Astrocyte (in vitro differentiated cells and primary cell): ENCODE measurements at places on chromosomes 7 and 10.

DNA sequence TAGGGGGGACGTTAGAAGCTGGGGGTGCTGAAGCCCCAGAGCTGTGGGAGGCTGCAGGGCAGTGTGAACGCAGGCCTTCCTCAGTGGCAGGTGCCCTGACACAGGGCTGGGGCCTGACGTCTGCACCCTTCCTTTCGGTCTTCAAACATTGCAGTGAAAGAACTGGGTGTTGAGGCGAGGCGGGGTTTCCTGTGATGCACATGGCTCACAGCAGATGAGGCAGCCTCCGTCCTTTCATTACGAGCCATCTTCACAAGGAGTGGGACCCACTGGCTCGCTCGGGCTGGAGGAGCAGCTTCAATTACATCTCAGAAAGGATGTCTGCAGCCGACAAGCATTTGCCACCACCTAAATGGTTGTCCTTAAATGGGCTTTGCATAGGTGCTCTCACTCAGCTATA, 180.3 kb upstream of the SHH start:
- DNase-seq = no peak

DNA sequence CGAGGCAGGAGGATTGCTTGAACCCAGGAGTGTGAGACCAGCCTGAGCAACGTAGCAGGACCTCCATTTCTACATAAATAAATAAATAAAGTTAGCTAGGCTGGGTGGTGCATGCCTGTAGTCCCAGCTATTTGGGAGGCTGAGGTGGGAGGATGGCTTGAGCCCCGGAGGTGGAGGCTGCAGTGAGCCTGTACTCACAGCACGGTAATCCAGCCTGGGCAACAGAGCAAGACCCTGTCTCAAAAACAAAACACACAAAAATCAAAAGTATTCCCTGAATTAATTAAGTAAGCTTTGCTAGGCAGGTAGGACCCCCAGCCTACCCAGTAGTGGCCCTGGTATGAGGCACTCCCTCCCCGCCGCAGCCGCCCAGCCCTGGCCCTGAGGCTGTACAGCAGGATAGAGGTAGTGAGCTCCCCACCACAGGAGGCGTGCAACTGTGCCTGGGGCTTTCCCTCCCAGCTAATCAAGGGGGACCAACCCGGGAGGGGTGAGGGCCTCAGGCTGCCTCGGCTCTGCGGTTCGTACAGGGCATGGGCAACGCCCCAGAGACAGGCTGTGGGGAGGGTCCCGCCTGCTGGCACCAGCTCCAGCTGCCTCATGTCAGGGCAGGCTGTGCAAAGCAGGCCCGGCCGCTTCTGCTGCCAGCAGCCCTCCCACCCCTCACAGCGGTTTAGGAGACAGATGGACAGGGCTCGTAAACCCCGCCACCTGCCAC, 1.0 kb upstream of the CYP2W1 start:
- DNase-seq = no peak

- no peak for DNase-seq
These were observed 10.6 kb upstream of the TRPV6 start for GRCh38 chr7:142896151-142896550.

GRCh38 chr10:109895848-109896247, 27.5 kb downstream of the XPNPEP1 start:
- DNase-seq = no peak

DNA sequence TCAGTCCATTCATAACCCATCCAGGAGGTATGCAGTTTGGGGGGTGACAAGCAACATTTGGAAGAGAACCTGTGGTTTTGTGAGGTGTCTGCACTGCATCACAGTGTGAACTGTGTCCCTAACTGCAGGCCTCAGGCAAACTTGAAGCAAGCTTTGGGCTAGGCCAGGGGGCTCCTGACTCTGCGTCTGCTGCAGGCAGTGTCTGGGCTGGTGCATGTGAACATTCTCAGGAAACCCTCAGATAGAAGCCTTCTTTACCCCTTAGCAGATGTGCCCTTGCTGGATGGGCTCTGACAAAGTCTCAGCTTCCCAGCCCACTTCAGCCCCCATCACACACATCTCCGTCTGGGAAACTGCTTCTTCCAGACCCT, 61.0 kb downstream of the VIPR2 start:
- DNase-seq = no peak

- DNase-seq = peak; percentile 8
These were observed 1.1 kb upstream of the UMAD1 start for GRCh38 chr7:7639421-7639820.

DNA sequence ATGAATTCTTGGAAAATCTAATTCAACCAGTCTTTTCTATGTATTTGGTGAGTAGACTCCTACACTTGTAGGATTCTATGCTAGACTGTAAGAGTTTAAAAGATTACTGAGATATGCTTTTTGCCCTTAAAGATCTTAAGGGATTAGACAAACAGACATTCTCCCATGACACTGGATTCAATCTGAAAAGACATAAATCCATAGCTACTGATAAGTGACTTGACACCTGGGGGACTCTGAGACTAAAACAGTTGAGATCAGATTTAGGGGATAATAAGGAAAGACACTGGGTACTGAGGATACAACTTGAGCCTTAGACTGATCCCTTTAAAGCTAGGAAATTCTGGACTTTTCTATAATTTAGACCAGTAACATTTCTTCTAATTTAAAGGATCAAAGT, 1233.4 kb downstream of the XPNPEP1 start:
- DNase-seq = no peak

DNA sequence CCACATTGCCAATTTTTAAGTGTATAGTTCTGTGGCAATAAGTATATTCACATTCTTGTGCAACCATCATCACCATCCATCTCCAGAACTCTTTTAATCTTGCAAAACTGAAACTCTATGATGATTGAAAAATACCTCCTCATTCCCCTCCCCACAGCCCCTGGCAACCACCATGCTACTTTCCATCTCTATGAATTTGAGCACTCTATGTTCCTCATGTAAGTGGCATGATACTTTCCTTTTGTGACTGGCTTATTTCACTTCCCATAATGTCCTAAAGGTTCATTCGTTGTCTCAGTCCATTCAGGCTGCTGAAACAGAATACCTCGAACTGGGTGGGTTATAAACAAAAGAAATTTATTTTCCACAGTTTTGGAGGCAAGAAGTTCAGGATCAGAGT, 23.4 kb upstream of the EGR2 start:
- no peak for DNase-seq

- no peak for DNase-seq
These were observed 58.5 kb downstream of the MACC1 start for GRCh38 chr7:20158684-20159083.

- DNase-seq = no peak
These were observed 147.8 kb downstream of the MAD1L1 start for GRCh38 chr7:2084781-2085505.

DNA sequence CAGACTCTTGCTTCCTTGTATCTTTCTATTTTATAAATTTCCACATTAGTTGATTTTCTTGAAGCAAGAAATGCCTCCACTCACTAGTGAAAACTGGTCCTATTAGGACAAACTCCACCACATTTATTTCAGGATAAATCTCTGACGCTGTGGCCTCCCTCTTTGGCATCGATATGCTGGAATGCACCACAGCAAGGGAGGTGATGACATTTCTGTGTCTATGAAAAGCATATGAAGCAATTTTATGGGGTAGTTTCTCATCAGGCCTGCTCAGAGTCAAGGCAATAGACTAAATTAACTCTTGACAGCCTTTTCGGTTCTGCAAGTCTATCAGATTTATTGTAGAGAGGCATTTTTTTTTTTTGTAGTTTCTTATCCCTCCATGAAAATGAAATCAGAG, 304.4 kb downstream of the ZEB1 start:
- no peak for DNase-seq

- DNase-seq = no peak
These were observed 60.8 kb downstream of the DLG5 start for GRCh38 chr10:77865580-77866324.

- DNase-seq = peak; percentile 52
These were observed 301.5 kb downstream of the FZD1 start for GRCh38 chr7:91565499-91566401.

- no peak for DNase-seq
These were observed 135.9 kb downstream of the ARHGAP12 start for GRCh38 chr10:31792745-31793144.

GRCh38 chr7:26667514-26668133, 196.8 kb downstream of the SKAP2 start:
- peak; percentile 75 for DNase-seq

GRCh38 chr10:80204677-80205476, 460 bp downstream of the ANXA11 start:
- peak; percentile 25 for DNase-seq

- no peak for DNase-seq
These were observed 57.8 kb downstream of the HHEX start for GRCh38 chr10:92747600-92747999.

GRCh38 chr10:8830048-8830447, 775.6 kb downstream of the GATA3 start:
- DNase-seq = no peak

DNA sequence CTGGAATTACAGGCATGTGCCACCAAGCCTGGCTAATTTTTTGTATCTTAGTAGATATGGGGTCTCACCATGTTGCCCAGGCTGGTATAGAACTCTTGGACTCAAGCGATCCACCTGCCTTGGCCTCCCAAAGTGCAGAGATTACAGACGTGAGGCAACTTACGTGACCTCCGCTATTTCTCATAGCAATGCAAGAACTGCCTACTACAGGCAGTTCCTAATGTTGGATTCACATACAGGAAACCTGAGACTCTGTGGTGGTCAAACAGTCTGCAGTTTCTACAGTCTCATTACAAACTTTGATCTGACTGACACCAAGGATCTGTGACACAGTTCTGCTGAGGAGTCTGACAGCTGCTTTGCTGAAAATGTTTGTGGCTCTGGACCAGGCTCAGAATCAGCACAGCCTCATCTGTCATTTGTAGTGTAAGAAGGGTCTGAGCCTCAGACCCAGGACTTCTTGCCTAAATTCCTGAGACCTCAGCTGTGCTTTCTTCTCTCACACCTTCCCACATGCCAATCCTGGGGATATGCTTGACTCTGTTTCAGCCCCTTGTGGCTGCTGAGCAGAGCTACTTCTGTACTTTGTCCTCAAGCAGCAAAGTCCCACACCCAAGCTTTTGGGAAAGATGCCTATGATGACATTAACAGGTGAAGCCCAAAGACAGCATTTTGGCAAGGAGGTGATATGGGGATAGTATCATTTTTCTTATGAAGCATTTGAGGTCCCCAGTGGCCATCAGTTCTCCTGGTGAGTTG, 48.0 kb upstream of the CYP2C9 start:
- DNase-seq = no peak

GRCh38 chr10:52314822-52315552, 906 bp downstream of the DKK1 start:
- peak; percentile 49 for DNase-seq

DNA sequence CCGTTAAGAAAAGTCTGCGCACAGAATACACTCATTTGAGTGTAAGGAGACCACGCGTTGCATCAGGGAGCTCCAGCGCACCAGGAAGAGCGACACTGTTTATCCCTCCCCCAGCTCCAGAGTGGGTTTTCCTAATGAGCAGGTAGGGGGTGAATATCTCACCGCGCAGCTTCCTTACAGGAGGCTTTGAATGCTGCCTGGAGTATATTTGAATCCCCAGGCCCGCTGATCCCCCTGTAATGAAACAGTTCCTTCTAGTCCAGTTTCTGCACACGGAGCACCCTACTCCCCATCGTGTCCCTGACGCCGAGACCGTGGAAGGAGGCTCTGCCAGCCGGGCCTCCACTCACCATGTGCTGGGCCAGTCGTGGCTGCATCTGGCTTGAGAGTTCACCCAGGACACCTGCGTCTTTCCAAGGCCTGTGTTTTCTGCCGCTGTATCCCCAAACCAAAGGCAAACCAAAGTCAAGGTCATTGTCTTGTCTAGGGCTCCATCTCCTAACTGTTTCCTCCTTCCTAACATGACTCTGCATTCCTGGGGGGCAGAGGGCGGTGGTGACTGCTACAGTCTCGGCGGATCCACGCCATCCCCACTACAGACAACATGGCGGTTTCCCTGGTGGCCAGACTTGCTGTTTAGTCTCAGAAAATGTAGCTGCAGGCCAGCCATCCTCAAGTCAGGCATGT, 167.8 kb downstream of the USP6NL start:
- DNase-seq = no peak

GRCh38 chr7:134925766-134926165, 60.5 kb upstream of the AGBL3 start:
- no peak for DNase-seq

- DNase-seq = no peak
These were observed 489.8 kb downstream of the RPS24 start for GRCh38 chr10:78523453-78523852.

- peak; percentile 73 for DNase-seq
These were observed 76.6 kb downstream of the GPR37 start for GRCh38 chr7:124688991-124689390.

DNA sequence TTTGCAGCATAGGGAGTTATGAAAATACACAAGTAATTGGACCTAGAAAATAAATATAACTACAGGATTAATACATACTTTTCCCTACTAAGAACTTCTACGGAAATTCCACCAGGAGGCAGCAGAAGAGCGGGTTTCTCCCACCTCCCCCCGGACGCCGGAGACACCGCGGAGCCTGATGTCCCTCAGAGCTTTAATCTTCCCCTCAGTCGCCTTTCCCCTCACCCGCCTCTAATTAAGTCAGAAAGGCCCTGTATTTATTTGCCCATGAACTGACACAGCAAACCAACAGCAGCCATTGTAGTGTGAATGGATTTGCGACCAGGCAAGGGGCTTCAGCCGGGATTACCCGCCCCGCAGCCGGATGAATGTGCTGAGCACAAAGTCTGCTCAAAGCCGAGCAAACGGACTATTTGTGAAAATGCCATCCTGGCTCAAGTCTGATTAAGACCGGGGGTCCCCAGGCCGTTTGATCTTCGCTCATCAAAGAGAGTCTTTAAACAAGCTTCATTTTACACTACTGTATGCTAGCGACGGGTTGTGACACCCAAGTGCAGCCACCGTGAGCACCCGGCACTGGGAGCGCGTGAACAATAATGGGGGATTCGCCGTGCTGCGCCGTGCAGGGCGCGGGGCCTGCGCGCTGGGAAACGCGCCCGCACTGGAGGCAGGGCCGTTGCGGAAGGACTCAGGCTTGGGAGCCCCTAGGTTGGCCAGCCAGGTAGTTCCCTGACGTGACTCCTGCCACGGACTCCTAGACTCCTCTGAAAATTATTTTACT, 5.6 kb upstream of the DKK1 start:
- peak; percentile 55 for DNase-seq

- no peak for DNase-seq
These were observed 119.7 kb downstream of the FZD1 start for GRCh38 chr7:91383905-91384274.

DNA sequence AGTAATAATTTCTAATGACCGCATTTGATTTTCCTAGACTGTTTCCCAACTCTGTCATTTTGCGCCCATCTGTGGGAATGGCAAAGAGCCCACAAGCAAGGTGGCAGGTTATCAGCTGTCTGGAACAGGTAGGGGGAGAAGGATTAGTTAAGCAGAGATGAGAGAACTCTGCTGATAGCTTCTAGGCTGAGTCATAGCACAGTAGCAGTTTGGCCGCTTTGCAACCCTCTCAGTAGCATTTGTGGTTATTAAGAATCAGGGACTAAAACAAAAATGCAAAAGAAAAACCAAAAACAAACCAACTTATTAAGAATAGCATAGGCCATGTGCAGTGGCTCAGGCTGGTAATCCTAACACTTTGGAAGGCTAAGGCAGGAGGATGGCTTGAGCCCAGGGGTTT, 602.7 kb upstream of the SORCS1 start:
- peak; percentile 2 for DNase-seq
